ENCODE measurements at places on chromosomes 16 and 17.

GRCh38 chr16:913817-914439, 56.9 kb downstream of the LMF1 start:
- DNase-seq, result no peak

- no peak for DNase-seq
Measured at GRCh38 chr17:614653-615546, 99.7 kb downstream of the VPS53 start.

GRCh38 chr17:76152591-76152990, 11.5 kb upstream of the FOXJ1 start:
- DNase-seq, result no peak

- no peak for DNase-seq
Measured at GRCh38 chr16:85372627-85373372, 240.3 kb upstream of the GSE1 start.

GRCh38 chr16:56823081-56823733, 41.8 kb upstream of the SLC12A3 start:
- DNase-seq, result no peak

DNA sequence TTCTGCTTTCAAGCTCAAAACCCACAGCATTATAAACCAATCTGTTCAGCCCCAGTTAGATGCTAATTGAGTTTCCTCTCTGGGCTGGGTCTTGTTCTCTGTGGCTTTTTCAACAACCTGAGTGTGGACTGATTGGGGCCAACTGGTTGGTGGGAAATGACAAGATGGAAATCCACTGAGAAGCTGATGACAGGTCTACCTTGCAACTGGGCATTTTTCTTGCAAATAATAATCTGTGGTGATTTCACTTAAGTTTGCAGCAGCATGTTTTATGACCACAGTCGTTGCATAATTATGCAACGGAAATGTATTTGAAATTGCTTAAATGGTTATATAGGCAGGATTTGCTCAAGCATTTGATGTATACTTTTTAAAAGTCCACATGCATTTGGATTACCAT, 69.9 kb downstream of the AKAP1 start:
- DNase-seq, result no peak

- DNase-seq, result no peak
Measured at GRCh38 chr16:78246559-78246958, 147.1 kb downstream of the WWOX start.

- DNase-seq, result no peak
Measured at GRCh38 chr17:56658648-56659047, 65.1 kb downstream of the NOG start.

- no peak for DNase-seq
Measured at GRCh38 chr16:85552980-85553435, 60.1 kb upstream of the GSE1 start.

GRCh38 chr17:78197147-78197832, 10.1 kb downstream of the AFMID start:
- no peak for DNase-seq

DNA sequence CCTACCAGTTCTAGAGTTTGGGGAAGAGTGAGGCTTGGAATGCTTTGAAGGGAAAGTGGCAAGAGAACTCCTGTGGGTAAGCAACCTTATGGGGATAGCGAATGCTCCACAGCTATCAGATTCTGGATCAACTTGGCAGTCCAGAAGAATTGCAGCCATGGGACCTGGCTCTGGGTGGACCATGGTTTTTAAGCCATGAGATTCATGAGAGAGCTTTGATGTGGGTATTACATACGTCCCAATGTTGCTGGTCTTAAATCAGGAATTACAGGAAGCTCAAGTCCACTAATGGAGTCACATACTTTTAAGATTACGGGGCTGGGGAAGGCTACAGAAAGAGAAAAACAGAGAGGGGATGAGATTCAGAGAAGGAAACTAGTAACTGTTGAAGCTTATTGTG, 142.5 kb upstream of the ELAC2 start:
- no peak for DNase-seq

DNA sequence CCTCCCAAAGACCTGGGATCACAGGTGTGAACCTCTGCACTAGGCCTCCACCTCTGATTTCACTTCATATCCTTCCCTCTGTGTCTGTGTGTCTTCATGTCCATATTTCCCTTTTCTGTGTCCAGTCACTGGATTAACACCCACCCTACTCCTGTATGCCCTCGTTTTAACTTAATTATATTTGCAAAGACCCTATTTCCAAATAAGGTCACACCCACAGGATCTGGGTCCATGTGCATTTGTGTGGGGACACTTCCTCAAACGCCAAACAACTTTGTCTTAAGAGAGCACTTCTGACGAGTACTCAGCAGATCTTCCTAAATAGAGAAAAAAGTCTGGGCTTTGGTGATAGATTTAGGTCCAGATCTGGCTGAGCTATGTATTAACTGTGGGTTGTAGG, 56.3 kb downstream of the MPHOSPH6 start:
- no peak for DNase-seq

GRCh38 chr16:4330277-4330874, 14.5 kb downstream of the GLIS2 start:
- no peak for DNase-seq

GRCh38 chr17:80611816-80612215, 67.2 kb downstream of the RPTOR start:
- DNase-seq, result no peak

DNA sequence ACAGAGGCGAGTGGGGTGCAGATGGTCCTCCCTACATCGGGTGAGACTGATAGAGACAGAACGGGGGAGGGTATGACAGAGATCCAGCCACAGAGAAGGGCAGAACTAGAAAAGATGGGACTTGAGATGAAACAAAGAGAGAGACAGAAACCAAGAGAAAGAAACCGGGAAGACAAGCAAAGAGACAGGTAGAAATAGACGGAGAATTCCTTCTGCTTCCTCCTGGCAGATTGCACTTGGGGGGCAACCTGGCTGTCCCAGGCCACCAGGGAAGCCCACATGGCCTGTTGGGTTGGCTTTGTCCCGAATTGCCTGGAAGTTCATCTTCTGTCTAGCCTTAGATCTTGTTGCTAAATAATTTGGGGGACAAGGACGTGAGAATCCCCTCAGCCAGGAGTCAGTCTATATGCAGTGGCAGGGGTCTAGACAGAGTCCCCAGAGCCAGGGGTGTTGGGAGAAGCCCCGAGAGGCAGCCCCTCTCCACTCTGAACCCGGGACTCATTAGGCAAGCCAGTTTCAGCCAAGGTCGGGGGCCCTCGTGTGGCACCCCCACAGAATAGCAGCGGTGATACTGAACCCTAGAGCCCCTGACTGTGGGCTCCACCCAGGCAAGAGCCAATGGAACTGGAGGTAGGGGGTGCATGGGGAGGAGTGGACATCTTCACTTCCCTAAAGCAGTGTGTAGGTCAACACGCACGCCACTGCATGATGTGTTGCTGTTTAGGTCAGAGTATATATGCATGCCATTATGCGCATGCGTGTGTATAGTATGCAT, 627 bp upstream of the TSPOAP1 start:
- DNase-seq, result no peak

DNA sequence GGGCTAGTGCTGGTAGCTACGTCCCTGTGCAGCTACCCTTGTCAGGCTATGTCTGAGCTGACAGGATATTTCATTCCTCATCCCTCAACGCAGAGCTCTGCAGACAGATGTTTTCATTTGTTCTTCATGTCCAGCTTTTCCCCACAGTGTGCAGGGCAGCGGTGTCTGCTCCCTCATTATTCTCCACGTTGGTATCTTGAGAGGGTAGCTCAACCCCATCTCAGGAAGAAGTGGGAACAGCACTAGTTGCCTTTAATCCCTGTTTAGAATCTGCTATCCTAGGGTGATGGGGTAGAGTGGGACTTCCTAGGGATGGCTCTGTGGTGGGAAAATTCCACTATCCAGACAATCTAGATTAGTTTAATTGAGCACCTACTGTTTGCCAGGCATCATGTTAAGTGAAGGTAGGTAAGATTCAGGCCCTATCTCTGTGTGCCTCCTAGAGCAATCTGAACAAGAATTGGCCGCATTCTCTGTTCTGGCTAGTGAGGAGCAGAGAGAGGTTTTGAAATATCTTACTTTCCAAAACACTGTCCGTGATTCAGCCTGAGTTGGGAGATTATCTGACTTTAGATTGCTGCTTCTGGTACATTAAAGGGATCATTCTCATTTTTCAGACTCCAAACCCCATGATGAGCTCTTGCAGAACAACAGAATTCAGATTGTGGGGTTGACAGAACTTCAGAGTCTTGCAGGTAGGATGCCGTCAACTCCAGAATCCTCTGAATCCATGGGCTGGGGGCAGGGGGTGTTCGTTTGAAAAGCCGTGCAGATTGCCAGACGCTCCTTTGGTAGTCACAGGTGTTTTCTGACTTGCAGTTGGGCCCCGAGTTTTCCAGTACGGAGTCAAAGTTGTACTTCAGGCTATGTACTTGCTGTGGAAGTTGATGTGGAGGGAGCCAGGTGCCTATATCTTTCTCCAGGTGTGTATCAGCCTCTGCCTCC, 963 bp downstream of the ALG1 start:
- no peak for DNase-seq

DNA sequence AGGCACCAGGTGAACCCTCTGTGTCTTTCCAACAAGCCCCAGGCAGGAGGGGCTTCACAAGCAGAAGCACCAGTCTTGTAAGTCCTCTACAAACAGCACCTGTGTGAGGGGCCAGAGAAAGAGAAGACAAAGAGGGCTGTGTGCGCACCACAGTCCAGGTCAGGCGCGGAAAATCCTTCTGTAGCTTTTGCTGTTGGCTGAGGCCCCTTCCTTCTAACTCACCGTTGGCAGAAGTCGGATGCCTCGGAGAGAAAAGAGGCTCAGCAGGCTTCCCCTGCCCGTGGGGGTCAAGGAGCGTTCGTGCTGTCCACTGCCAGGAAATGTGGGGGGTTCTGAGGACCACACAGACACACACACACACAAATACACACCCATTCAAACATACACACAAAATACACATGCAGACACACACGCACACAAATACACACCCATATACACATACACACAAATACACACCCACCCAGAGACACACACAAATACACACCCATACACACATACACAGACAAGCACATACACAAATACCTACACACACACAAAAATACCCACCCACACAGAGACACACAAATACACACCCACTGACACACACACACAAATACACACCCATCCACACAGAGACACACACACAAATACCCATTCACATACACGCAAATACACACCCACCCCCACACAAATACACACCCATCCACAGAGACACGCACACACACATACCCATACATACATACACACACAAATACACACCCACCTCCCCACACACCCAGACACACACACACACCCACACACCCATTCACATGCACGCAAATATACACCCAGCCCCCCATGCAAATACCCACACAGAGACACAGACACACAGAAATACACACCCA, 6.8 kb downstream of the ZG16B start:
- no peak for DNase-seq

DNA sequence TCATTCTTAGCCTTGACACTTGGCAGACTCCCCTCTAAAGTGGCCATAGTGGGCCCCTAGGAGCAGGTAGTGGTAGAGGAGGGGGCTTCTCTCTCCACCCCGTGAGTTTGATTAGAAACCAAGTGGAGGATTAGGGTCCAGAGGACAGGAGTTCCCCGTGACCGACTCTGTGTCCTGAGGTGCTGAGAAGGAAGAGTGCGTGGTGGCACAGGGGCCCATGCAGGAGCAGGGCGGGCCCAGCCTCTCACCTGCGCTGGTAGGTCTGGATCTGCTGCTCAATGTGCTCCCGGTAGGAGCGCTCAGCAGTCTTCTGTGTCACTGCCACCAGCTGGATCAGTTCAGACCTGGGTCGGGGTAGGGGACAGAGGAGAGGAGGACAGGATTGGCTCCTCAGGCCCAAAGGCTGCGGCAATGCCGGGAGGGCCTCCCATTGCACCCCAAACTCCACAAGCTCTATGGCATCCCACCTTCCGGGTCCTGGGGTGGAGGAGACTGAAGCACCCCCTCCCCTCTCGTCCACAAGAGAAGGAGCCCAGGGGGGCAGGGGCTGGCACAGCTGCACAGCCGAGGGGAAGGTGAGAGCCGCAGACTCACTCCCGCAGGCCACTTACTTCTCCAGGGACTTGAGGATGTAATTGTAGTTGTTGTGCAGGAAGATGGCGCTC, 6.2 kb downstream of the ZACN start:
- no peak for DNase-seq

- no peak for DNase-seq
Measured at GRCh38 chr17:37859451-37859850, 64.8 kb upstream of the TBC1D3K start.

DNA sequence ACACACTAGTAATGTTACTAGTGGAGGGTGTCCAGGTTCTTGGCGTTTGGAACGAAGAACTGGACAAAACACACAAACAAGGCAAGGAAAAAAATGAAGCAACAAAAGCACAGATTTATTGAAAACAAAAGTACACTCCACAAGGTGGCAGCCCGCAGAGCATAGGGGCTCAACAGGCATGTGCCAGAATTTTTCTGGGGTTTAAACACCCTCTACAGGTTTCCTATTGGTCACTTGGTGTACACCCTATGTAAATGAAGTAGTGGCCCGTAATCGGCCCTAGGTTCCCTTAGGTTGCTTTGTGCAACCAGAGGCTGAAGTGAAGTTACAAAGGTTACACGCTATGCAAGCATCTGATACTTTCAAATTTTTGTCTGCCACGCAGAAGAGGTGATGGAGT, 8.1 kb downstream of the OR2C1 start:
- no peak for DNase-seq

GRCh38 chr17:33052856-33053255, 61.2 kb downstream of the SPACA3 start:
- no peak for DNase-seq

GRCh38 chr17:58229881-58230280, 8.5 kb upstream of the LPO start:
- DNase-seq, result no peak

DNA sequence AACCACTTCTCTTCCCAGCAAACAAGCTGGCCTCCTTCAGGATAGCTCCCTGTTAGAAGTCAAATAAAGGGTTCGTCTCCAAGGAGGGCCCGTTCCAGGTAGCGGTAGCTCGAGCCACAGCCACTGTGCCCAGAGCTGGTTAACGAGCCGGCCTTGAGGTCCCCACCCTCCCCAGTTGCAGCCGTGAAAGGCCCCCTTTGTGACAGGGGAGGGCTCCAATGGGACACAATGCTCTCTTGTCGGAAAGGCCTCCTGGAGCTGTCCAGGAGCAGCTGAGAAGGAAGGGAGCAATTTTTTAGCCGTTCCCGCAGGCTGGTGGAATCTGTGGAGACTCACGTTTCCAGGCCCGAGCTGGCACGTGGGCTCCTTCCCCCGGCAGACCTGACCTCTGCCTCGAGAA, 29.9 kb upstream of the FOXF1 start:
- no peak for DNase-seq

- no peak for DNase-seq
Measured at GRCh38 chr16:11135464-11135973, 120.5 kb downstream of the SOCS1 start.

- DNase-seq, result no peak
Measured at GRCh38 chr16:78869492-78869891, 731.0 kb downstream of the MAF start.

GRCh38 chr16:48813485-48813884, 203.5 kb upstream of the N4BP1 start:
- no peak for DNase-seq

GRCh38 chr16:75456971-75457370, 7.5 kb downstream of the TMEM170A start:
- no peak for DNase-seq

- no peak for DNase-seq
Measured at GRCh38 chr16:29158785-29159184, 173.9 kb downstream of the LAT start.

GRCh38 chr17:50598487-50598886, 36.2 kb upstream of the ABCC3 start:
- no peak for DNase-seq
